ENCODE measurements at places on chromosomes 7 and 10.

DNA sequence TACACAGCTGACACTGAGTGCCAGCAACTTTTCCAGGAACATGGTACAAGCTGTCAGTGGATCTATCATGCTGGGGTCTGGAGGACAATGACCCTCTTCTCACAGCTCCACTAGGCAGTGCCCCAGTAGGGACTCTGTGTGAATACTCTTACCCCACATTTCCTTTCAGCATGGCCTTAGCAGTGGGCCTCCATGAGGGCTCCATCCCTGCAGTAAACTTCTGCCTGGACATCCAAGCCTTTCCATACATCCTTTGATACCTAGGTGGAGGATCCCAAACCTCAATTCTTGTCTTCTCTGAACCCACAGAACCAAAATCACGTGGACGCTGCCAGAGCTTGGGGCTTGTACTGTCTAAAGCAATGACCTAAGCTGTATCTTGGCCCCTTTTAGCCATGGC, 116.8 kb downstream of the IQUB start:
- DNase-seq: no peak

DNA sequence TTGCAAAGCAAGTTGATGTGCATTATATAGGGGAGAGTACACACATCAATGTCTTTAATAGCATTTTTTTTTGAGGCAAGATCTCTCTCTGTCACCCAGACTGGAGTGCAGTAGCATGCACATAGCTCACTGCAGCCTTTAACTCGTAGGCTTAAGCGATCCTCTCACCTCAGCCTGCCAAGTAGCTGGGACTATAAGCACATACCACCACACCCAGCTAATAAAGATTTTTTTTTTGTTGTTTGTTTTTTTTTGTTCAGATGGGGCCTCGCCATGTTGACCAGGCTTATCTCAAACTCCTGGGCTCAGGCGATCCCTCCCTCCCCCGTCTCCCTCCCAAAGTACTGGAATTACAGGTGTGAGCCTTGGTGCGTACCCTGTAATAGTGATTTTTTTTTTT, 1.5 kb downstream of the UMAD1 start:
- DNase-seq: no peak

- DNase-seq: no peak
These were observed 116.0 kb upstream of the PDLIM1 start for GRCh38 chr10:95406651-95407280.

DNA sequence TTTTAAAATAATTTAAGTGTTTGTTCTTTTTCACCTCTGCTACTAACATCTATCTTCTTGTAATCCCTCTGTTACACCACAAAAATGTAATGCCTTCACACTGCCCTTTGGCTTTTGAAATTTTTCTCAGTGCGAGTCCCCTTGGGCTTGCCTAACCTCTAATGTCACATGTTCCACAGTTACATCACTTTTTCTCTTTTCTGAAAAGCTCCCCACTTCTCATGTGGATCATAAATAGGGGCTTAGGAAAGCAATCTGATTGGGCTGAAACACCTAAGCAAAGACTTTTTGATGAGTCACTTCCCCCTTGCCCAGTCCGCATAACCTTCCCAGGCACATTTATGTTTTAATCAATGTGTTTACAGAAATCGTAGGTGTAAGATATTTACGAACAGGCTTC, 288.2 kb downstream of the IPMK start:
- no peak for DNase-seq

DNA sequence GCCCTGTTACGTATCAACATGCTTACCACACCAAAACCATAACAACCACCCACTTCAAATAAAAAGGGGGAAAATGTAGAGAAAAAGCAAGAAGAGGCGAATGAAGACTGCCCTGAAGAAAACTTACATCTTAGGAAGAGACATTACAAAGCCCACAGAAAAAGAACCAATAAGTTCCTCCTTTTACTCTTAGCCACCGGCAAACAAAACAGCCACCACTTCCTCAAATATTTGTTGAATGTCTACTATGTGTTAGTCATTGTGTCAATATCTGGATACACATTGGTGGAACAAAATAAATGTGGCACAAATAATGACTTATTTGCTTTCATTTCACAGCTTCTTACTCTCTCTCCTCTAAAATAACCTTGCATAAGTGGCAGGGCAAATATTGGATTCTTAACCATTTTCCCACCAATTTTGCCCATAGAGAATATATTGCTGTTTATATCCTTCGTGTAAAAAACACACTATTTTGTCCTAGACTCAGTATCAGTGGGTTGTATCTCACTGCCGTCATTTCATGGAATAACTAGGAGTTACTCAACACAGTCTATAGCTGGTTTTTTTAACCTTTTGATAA, 106.8 kb downstream of the ANK3 start:
- no peak for DNase-seq

- DNase-seq: no peak
These were observed 984 bp upstream of the IKZF1 start for GRCh38 chr7:50303335-50304128.

DNA sequence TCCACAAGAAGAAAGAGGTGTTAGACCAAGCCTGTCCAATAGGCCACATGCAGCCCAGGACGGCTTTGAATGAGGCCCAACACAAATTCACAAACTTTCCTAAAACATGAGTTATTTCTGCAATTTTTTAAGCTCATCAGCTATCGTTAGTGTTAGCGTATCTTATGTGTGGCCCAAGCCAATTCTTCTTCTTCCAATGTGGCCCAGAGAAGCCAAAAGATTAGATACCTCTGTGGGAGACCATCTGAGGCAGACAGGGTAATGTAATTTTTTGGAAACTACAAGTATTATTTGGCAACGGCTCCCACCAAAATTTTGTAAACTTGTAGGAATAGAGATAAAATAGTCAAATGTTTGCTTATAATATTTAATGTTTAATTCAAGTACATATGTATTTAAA, 153.8 kb downstream of the SRPK2 start:
- no peak for DNase-seq

GRCh38 chr10:91552274-91553095, 80.4 kb downstream of the PPP1R3C start:
- no peak for DNase-seq

DNA sequence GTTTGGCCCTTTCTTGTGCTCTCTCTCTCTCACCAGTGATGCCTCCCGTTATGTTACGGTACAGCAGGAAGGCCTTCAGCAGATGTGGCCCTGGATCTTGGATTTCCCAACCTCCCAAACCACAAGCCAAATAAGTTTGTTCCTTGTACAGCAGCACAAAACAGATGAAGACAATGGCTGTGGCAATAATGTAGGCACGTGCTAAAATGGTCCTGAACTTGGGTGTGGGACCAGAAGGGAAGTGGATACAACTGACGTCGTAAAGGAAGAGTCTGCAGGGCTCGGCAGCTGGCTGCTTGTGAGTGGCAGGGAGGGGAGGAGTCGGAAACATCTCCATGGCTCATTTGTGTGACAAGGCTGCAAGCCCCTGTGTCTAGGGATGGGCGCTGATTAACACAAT, 26.8 kb downstream of the PROSER2 start:
- DNase-seq: no peak

- DNase-seq: no peak
These were observed 499.3 kb downstream of the GLRX3 start for GRCh38 chr10:130635528-130635927.

GRCh38 chr10:86595496-86595895, 58.9 kb upstream of the OPN4 start:
- no peak for DNase-seq

GRCh38 chr7:88233828-88234227, 14.0 kb upstream of the SRI start:
- no peak for DNase-seq

GRCh38 chr7:121558288-121558687, 162.2 kb upstream of the FAM3C start:
- no peak for DNase-seq

- no peak for DNase-seq
These were observed 30.2 kb downstream of the COBL start for GRCh38 chr7:51286401-51286800.

DNA sequence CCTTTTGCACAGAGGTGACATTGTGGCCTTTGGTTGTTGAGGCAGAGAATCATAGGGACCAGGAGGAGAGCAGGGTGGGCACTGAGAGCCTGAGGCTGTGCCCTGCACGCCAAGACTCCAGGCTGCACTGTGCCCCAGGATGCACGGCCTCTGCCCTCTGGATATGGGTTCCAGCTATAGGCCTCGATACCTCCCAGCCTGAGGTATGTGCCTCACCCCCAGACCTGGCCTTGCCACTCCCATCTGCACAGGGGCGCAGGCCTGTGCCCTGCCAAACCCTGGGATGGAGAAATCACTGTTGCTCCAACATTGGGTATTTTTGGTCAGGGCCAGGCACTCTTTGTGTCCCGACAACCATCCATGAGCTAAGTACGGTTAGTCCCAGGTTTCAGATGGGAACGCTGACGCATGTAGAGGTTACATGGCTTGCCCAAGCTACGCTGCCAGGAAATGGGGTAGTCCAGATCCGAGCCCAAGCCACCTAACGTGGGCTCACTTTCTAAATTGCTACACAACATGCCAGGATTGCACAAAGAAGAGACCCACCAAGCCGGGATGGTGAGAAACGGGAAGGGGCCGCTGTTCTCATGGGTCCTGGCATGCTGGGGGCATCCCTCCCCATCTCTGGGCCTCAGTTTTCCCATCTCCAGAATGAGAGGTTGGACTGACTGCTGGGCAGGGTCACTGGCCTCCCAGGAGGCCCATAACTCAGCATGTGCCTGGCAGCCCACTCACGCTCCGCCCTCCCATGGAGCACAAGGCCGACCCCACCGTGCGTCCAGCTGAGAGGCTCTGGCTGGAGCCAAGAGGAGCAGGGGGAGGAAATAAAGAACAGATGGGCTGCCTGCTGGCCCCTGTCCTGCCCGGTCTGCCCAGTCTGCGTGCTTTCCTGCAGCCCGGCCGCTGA, 44.2 kb downstream of the ZCCHC24 start:
- DNase-seq: no peak

DNA sequence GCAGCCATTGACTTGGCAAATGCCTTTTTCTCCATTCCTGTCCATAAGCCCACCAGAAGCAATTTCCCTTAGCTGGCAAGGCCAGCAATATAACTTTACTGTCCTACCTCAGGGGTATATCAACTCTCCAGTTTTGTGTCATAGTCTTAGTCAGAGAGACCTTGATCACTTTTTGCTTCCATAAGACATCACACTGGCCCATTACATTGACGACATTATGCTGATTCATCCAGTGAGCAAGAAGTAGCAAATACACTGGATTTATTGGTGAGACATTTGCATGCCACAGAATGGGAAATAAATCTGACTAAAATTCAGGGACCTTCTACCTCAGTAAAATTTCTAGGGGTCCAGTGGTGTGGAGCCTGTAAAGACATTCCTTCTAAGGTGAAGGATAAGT, 649.7 kb upstream of the ANKRD30A start:
- DNase-seq: no peak

DNA sequence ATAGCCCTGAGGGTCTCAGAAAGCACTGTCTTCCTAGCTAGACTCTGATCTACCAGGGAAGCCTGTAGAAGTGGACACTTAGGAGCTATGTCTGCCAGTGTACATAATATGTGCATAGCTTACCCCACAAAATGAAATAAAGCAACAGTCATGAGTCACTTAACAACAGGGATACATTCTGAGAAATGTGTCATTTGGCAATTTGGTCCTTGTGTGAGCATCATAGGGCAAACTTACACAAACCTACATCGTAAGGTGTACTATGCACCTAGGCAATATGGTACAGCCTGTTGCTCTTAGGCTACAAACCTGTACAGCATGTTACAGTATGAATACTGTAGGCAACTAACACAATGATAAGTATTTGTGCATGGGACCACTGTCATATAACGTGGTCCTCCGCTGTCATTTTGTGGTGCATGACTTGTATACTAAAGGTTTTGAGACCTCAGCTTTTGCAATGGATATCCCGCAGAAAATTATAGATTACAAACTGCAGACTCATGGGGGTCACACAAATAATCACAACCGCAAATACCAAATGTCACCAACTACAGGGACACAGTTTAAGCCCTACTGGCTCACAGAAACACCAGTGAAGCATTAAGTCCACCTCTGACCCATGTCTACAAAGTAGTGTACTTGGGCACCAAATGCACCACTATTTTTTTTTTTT, 1.7 kb downstream of the URGCP start:
- no peak for DNase-seq

GRCh38 chr10:99375426-99375825, 46.3 kb downstream of the CNNM1 start:
- no peak for DNase-seq

- no peak for DNase-seq
These were observed 113.8 kb upstream of the CACUL1 start for GRCh38 chr10:118868589-118868988.

- no peak for DNase-seq
These were observed 36.8 kb upstream of the ADAM12 start for GRCh38 chr10:126425032-126425431.

GRCh38 chr7:147182874-147183273, 1066.3 kb downstream of the CNTNAP2 start:
- DNase-seq: no peak

DNA sequence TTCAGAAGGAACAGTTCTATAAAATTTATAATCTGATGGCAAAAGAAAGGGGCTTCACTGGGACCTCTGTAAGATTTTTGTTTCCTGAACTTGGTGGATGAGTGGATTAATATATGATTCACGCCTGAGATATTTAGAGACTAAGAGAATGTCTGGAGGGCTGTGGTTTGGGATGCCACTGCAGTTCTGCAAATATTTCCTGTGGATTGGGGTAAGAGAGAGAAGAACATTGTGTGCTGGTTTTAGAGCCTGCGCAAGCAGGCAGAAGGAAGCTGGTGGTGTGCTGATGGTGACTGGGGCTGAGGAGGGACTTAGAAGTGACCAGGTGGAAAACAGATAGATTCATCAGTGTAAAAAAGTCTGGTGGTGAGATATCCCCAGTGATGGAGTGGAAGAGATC, 87.0 kb downstream of the SUGCT start:
- DNase-seq: no peak

DNA sequence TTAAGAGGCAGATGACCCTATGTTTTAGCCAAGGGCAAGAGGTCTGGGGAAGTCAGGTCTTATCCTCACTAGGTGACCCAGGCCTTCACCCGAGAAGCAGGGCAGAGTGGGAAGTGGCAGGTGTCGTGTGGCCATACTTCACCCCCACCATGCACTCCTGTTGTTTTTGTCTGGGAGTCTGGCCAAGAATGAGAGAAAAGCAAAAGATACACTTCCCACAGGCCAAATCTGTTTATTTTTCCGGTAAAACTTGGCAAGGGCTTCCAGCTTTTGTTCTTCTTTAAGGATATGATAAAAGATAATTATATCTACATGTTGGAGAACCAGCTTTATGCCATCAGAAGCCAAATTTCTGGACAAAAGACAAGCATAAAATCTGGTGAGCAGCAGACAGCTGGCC, 137.4 kb upstream of the CDC14C start:
- DNase-seq: no peak

GRCh38 chr10:131848741-131849590, 51.8 kb upstream of the PPP2R2D start:
- no peak for DNase-seq

- DNase-seq: no peak
These were observed 566.1 kb upstream of the NRP1 start for GRCh38 chr10:33900596-33900995.

GRCh38 chr10:13092291-13093102, 7.5 kb upstream of the OPTN start:
- no peak for DNase-seq

- no peak for DNase-seq
These were observed 922 bp upstream of the MYO1G start for GRCh38 chr7:44979481-44980392.

GRCh38 chr10:1297566-1298301, 241.5 kb downstream of the WDR37 start:
- no peak for DNase-seq

GRCh38 chr7:94449151-94449725, 54.5 kb downstream of the COL1A2 start:
- peak; percentile 28 for DNase-seq

- no peak for DNase-seq
These were observed 19.5 kb downstream of the COL28A1 start for GRCh38 chr7:7516156-7516555.

Data from CD4-positive, alpha-beta T cell treated with Interleukin-15 for 4 hours (primary cell).